ENCODE measurements at places on chromosomes 2 and 18.

GRCh38 chr18:78154444-78154843 is 825.2 kb upstream of the SALL3 start:
- no peak for DNase-seq

DNA sequence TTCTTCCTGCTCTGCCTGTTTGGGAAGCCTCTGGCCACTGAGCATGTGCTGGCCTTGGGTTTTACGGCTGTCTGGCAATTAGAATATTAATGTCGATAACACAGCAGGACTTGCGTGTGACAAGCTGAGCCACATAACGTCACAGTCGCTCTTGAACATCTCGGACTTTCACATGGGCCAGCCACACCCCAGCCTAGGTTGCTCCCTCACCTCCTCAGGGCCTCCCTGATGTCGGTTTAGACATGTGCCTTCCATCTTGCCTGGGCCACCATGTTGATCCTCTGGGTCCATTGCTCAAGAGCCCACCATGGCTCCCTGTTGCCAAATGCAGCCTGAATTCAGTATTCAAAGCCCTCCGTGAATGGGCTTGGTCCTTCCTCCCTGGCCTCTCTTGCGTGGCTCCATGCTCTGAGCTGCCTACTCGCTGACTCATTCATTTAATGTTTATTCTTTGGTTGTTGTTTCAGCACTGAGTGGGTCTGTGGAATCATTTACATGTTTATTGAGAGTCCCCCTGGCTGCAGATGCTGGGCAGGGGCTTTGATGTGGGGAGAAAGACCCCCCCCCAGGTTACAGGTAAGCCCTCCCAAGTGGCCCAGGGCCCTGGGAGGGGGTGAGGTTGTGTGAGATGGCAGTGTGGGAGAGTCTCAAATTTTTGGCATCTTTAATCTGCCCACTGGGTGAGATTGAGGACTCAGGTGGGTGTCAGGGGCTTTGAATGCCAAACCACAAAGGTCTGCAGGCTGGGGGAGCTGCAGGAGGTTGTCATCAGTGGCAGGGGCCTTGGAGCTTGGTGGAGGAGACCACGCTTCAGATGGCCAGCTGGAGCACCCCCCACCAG is 62.0 kb downstream of the ODC1 start:
- DNase-seq = peak; percentile 67

DNA sequence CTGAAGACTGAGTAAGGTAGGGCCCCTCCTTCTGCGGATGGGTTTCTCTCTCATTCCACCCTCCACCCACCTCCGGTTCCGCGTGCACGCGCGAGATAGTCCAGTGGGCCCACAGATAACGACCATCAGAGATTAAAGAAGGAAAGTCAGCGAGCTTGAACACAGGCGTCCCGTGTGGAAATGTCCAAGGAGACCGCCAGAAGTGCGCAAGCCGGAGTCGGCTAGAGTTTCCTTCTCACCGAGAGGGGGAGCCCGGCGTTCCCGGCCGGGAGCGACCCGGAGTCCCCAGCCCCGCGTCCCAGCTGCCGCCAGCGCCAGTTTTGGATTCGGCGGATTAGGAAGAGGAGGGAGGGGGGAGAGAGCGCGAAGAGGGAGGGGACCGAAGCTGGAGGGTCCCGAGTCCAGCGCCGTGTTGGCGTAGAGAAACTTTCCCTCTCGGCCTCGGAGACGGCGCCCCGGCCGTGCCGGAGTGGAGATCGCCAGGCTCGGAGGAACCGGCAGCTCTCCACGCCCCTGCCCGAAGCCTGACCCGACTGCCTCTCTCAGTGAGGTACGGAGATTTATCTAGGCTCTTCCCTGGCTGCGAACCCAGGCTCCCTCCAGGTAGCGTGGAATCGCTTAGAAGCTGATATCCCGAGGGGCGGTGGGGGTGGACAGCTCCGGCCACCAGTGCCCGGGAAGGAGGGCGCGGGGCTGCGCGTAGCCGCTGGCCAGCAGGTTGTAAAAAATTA is at the start of gene GULP1:
Gene GULP1, plus strand, starts transcription at position 258 of the 731 bp plus-strand sequence. CDS start 185,829 bp downstream, outside the sequence.
- peak; percentile 71 for DNase-seq

DNA sequence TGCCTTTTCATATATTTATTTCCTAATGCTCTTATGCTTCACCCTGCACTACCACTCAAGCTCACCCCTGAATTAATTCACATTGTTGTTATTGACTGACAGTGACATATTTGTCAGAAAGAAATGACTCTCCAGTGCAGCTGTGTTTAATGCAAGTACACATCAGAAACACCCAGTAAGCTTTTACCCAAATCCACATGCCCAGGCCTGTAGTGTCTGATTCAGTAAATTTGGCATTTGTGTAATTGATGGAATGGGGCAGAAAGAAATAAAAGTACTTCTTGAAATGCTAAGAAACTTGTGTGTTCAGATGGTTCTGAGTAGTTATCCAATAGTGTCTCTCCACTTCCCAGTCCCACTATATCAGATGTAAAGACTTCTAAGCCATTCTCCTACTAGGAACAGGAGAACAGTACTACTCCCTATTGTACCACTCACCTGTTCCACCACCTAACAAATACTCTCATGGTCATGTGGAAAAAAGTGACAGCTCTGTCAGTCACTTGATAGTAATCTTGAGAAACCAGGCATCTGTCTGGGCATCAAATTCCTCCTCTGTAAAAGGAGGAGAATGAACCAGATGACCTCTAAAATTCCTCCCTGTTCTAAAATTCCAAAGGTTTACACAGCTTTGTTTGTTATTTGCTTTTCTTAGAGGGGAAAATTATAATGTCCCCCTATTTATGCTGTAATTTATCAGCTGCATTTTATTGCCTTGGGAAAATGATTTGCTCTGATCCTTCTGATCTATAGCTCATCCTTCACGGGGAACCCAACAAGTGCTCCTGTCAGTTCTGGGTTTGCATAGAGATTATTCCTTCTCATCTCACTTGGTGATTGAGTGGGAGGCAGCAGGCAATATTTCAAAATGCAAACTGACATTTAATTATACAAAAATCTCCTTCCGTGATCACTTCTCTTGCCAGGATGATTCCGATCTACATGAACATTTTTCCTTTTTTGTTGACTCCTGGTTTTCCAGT is 70.9 kb downstream of the ZNF385B start:
- no peak for DNase-seq

GRCh38 chr2:19971691-19972090 is 18.2 kb downstream of the WDR35 start:
- DNase-seq = no peak

DNA sequence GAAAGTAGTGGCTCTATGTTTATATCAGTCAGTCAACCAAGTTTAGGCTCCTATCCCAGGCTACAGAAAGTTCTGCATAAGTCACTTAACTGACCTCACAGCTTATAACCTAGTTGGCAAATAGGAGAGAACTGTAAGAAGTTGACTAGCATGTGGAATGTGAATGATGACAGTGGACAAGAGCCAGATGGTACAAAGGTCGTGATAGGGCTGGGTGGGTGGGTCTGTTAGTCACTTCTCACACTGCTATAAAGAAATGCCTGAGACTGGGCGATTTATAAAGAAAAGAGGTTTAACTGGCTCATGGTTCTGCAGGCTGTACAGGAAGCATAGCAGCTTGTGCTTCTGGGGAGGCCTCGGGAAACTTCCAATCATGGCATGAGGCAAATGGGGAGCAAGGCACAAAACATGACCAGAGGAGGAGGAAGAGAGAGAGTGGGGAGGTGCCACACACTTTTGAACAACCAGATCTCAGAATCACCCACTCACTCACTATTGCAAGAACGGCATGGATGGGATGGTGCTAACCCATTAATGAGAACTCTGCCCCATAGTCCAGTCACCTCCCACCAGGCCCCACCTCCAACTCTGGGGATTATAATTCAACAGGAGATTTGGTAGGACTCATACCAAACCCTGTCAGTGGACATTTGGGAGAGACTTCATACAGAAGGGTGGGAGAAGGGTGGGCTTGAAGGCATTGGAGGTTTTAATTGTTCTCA is 68.8 kb downstream of the LTBP1 start:
- peak; percentile 93 for DNase-seq

GRCh38 chr2:235005603-235006259 is 53.9 kb downstream of the SH3BP4 start:
- no peak for DNase-seq

- peak; percentile 24 for DNase-seq
Observed at GRCh38 chr2:70069049-70069448, 18.2 kb upstream of the PCBP1 start.

- DNase-seq = peak; percentile 51
Observed at GRCh38 chr18:2971741-2972552, 41.0 kb downstream of the LPIN2 start.

GRCh38 chr2:155583674-155584195 is 748.8 kb downstream of the NR4A2 start:
- DNase-seq = no peak

DNA sequence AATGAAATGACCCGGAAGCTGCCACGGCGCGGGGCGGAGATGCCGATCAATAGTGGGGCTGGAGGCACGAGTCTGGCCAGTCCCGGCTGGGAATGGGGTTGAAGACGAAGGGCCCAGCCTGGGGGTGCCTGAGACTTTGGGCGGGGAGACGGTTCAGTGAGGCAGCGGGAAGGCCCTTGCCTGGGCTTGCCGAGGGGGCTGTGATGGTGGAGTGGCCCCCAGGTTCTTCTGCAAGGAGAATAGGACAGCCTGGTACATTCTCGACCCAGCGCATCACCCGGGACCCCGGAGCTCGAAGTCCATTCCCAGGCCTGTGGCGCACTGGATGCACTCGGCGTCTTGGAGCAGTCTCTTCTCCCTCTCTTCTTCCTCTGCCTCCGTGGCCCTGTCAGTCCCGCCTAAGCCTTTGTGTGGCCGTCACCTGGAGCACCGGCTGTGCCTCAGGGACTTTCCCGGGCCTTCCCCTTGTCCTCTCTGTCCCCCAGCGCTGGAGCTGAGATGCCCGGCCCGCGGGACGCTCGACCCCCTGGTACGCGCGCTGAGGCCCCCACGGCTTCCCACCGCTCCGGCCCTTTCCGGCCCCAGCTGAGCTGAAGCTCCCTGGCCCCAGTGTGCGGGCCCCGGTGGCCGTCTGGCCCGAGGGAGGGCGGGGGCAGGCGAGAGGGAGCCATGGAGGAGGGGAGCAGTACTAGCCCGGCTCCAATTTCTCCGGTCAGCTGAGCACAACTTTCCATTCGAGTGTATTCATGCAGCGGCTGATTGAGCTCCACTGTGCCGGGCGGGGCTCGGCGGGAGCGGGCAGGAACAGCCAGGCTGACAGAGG is 8.0 kb downstream of the SIX3 start:
- DNase-seq = peak; percentile 51

GRCh38 chr2:165208094-165208493 is 4.2 kb upstream of the SCN3A start:
- no peak for DNase-seq

- peak; percentile 90 for DNase-seq
Observed at GRCh38 chr2:221596192-221596591, 24.1 kb upstream of the EPHA4 start.

All from fibroblast of mammary gland (primary cell).